Fibroblast of mammary gland (primary cell): ENCODE measurements at places on chromosomes 2 and 18.

- DNase-seq, result no peak
Observed at GRCh38 chr2:162828545-162828944, 10.0 kb downstream of the KCNH7 start.

- no peak for DNase-seq
Observed at GRCh38 chr2:40168032-40168431, 283.9 kb downstream of the SLC8A1 start.

- DNase-seq, result no peak
Observed at GRCh38 chr18:2146092-2146491, 425.2 kb downstream of the METTL4 start.

DNA sequence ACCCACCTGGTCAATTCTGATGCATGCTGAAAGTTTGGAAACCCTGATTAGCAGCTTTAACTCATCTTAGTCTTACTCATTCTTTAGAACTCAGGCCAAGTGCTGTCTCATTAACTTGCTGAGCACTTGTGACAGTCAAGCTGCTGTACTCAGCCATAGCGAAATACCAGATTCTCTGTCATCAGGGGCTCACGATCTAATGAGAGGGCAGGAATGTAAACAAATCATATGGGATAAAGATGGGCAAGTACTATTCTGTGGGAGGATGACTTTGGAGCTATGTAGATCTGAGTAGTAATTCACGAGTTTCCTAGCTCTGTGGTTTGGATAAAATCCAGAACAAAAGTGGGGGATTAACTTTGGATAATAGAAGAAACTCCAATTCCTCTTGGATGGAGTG lies 376.6 kb downstream of the HRH4 start:
- DNase-seq, result peak; percentile 86

DNA sequence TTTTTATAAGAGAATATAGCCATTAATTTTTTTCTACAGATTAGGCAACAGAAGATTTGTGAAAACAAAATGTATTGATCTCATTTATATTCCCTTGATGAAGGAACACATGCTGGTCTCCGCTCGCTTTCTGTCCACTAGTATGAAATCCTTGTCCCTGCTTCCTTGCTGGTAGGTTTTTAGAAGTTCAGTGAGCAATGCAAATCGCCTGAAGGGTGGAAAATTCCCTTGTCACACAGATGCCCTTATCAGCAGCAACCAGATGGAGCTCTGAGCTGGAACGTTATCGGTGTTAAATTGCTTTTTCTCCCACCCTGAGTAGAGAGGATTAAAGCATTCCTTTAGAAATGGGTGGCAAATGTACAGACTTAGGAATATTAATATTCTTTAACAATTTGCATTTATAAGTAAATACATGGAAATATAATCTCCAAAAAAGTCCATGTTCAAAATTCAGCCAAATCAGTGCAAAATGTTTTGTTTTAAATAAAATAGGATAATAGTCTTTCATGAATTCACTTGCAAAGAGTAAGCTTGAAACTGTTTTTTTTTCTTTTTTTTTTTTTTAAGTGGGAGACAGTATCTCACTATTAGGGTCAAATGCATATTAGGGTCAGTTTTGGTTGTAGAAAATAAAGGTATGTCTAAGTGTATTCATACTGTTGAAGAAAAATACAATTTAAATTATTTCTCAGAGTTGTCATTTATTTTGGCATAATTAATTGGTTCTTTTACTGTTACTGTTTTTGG lies 164.0 kb upstream of the MYO3B start:
- DNase-seq, result no peak

- no peak for DNase-seq
Observed at GRCh38 chr2:32229635-32230034, 35.1 kb downstream of the NLRC4 start.

DNA sequence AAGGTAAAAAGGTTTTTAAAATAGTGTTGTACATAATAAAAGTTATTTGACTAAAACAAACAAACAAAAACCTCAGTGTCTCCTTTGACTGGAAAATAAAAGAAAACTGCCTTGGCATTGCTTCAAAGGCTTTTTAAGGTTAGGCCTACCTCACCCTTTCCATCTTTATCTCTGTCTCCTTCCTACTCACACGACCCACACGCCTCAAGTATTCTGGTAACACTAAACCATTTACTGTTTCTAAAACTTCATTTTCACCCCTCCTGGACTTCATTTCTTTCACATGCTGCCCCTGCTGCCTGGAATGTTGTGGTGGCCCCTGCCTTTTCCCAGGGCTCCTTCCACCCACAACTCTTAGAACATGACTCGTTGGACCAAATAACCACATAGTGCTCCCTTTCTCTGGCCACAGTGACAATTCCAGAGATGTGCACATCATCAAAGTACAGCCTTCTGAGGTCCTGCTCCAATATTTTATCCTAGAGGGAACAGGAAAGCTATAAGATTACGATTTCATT lies 54.0 kb downstream of the ERBB4 start:
- peak; percentile 12 for DNase-seq
